ENCODE measurements at places on chromosomes 3 and 15. TPM values are rescaled to one million over a fixed set of nuclear protein-coding genes. Genes with fewer than 3 reads are reported as not detected.

AAGAB gene
- 23.2 TPM for polyA plus RNA-seq

CCR3 gene
- 0.27 TPM for polyA plus RNA-seq

HPS3 gene
- polyA plus RNA-seq: 26.3 TPM

NME9 gene
- 1.5 TPM for polyA plus RNA-seq

GFM1 gene
- polyA plus RNA-seq: 19.0 TPM

NGRN gene
- polyA plus RNA-seq: 55.4 TPM

ACAN gene
- polyA plus RNA-seq: 0.80 TPM

IMPG2 gene
- polyA plus RNA-seq: 0.23 TPM

KNG1 gene
- 0.30 TPM for polyA plus RNA-seq

NMNAT3 gene
- 5.2 TPM for polyA plus RNA-seq

CKMT1A gene
- 0.23 TPM for polyA plus RNA-seq

STAC gene
- 0.80 TPM for polyA plus RNA-seq
